Stimulated activated CD4-positive, alpha-beta T cell treated with anti-CD3 and anti-CD28 coated beads, TNF-alpha, amount 100 ng/mL, for 1 hour (primary cell): ENCODE measurements at places on chromosomes 13 and 19.

DNA sequence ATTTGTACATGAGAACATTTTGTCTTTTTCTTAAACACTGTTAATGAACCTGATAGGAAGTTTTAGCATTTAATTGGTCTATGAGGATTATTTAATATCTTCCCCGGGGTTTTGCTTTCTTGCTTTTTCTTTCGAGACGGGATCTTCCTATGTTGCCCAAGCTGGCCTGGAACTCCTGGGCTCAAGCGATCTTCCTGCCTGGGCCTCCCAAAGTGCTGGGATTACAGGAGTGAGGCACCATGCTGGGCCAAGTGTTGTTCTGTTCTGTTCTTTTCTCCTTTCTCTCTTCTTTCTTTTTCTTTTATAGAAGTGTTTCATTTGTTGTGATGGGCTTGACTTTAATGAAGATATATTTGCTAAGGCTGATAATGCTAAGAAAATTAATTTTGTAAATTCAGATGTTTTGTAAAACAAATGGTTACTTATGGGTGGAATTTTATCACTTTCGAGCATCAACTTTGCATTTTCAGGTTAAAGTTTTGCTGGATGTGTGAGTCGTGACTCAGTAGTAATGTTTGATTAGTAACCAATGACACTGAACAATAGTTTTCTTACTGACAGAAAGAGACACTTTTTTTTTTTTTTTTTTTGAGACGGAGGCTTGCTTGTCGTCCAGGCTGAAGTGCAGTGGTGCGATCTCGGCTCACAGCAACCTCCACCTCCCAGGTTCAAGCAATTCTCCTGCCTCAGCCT, 2.2 kb downstream of the PAN3 start:
- DNase-seq = no peak

GRCh38 chr19:10226376-10227025, 4.6 kb downstream of the S1PR2 start:
- no peak for DNase-seq

GRCh38 chr13:35965226-35965927, 165.8 kb downstream of the DCLK1 start:
- DNase-seq = no peak

DNA sequence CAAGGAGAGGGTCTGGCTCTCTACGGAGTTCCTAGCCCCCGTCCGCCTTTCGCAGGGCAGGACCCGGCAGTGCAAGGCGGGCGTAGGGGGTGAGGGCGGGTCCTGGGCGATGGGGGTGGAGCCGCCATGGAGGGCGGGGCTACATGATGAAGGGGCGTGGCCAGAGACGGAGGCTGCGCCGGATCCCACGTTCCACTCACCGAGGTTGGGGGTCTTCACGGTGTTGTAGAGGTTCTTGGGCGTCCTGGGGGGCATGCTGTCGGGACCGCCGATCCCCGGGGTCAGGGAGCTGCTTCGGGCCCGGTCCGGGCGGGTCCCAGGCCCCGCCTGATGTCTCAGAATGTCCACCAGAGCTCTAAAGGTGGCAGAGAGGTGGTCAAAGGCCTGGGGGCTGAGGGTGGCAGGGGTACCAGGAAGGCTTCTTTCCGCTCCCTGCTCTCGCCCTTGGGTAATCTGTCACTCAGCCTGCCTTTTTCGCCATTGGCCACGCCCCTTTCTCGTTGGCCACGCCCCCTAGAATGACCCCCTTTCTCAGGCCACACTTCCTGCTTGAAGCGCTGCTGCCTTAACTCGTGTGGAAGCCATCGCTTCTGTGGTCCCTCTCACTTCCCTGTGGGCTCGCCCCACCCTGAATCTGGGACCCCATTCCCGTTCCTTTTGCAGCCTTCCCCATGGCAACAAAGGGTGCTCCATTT, 2.5 kb downstream of the SHISA7 start:
- no peak for DNase-seq

GRCh38 chr19:6516018-6516658, 14.0 kb upstream of the TUBB4A start:
- DNase-seq = peak; percentile 23

- no peak for DNase-seq
Observed at GRCh38 chr13:79987761-79988160, 353.2 kb downstream of the SPRY2 start.

DNA sequence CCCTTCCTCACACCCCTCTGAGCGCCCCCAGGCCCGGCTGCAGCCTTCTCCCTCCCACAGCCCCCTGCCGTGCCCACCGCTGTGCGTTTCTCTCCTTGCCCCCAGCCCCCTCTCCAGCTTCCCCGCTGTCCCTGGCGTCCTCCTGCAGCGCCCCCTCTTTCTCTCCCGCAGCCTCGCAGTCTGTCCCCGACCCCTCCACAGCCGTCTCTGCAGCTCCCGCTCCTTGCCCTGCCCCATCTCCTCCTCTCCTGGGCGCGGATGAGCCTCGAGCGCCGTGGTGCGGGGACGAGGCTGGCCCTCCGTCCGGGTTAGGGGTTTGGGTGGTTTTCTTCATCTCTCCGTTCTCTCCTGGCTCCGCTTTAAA, 1.1 kb downstream of the KMT5C start:
- DNase-seq = no peak

DNA sequence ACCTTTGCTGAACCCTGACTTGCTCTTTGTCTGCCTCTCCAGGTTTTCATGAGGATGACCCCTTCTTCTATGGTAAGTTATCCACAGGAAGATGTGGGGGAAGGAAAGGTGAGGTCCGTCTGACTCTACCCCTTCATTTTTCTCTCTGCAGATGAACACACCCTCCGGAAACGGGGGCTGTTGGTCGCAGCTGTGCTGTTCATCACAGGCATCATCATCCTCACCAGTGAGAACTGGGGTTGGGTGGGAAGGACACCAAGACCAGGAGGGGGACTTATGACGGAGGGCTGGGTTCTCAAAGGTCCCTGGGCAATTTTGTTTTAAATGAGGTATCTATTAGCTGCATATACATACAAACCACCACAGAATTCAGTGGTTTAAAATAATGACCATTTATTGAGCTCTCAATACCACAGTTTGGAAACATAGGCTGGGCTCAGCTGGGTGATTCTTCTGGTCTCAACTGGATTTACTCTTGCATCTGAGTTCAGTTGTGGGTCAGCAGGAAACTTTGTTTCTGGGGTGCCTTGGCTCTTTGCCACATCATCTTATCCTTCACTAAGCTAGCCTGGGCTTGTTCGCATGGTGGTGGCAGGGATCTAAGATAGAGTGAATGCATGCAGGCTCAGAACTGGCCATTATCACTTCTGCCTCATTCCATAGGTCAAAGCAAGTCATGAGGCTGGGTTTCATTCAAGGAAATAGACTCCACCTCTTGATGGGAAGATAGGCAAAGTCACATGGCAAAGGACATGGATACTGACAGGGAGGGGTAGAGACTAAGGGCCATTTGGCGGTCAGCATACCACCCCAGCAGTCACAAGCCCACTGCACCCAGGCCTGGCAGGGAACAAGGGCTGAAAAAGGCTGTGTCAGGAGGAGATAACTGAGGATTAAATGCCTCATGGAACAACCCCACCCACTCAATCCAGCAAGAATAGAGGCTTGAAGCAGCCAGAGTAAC, 11.8 kb downstream of the FXYD5 start:
- DNase-seq = no peak

DNA sequence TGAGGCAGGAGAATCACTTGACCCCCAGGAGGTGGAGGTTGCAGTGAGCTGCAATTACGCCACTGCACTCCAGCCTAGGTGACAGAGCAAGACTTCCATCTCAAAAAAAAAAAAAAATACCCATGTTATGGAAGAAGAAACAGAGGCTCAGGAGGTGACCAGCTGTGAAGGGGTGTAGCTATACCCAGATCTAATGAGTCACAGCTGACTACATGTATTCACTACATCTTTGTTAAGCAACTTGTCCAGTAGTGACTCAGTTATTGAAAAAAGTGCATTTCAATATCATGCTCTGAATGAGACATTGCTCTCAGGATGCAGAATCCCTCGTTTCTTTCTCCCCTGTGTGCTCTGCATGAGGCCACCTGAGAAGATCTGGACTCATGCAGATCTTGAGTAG, 16.1 kb upstream of the SPART start:
- no peak for DNase-seq

DNA sequence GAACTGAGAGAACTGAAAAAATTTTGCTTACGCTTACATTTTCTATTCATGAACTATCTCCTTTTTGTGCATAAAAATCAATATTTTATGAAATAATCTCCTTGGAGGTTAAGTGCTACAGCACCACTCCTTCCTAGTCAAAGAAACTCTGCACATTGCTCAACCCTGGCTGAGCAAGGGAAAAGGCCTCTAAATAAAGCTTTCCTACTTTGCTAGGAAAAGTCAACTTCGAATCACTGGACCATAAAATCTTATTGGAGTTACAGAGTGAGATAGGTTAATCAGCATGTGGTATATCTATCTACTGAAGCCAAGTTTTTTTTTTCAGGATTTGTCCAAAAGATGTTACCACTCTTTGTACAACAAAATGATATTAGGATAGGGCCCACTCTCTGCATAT, 57.5 kb upstream of the HMGB1 start:
- DNase-seq = no peak

- no peak for DNase-seq
Observed at GRCh38 chr19:33464010-33464732, 57.4 kb downstream of the PEPD start.

- DNase-seq = peak; percentile 15
Observed at GRCh38 chr13:26062853-26063444, 11.1 kb upstream of the SHISA2 start.

GRCh38 chr19:3243819-3244700, 19.6 kb downstream of the CELF5 start:
- no peak for DNase-seq

- no peak for DNase-seq
Observed at GRCh38 chr13:102825921-102826706, 19.7 kb upstream of the ERCC5 start.

- no peak for DNase-seq
Observed at GRCh38 chr13:51645154-51645650, 60.9 kb downstream of the WDFY2 start.

DNA sequence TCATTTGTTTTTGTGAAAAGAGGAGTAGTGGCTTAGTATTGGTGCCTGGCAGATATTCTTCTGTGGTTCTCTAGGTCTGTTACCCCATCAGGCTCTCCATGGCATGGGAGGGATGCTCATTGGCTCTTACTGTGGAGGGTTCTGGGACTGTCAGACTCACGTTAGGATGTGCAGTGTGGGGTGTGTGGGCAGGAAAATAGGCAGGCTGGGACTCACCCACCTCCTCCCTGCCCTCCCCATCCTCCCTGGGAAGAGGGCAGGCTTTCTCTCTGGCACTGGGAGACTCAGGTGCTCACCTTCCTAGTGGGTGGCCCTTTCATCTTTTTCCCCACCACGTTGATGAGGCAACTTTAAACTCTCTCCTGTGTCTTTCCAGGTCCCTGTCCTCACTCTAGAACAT, 44.2 kb downstream of the ZNF536 start:
- no peak for DNase-seq

DNA sequence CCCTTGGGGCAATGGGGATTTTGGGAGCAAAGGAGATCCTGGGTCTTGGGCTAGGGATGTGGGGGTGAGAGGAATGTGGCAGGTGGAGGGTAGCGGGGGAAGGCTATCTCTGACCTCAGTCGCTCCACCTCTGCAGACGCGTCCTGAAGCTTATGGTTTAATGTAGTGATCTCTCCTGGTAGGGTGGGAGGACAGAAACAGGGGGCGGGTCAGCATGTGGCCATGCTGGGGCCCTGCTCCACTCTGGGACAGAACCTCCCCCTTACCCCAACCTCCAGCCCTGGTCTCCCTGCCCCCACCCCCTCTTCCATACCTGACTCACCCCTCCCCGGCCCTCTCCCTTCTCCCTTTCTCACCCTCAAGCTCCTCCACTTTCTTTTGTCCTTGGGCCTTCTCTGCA, 1.4 kb downstream of the BST2 start:
- DNase-seq = no peak

GRCh38 chr13:97758317-97758716, 195.2 kb upstream of the IPO5 start:
- DNase-seq = no peak

DNA sequence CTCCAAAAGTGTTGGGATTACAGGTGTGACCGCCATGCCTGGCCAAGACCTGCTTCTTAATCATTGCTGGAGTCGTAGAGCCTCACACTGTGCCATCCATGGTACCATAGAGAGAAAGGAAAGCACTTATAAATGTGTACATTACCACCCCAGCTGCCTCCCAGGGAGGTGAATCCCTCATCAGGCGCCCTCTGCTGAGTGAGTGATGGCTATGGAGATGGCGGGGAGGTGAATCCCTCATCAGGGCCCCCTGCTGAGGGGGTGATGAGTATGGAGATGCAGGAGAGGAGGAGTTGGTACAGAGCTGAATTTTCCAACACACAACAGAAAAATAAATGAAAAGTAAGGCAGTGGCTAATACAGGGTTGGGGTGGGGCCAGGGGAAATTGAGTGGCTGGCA, 263.4 kb downstream of the UQCRFS1 start:
- DNase-seq = no peak

DNA sequence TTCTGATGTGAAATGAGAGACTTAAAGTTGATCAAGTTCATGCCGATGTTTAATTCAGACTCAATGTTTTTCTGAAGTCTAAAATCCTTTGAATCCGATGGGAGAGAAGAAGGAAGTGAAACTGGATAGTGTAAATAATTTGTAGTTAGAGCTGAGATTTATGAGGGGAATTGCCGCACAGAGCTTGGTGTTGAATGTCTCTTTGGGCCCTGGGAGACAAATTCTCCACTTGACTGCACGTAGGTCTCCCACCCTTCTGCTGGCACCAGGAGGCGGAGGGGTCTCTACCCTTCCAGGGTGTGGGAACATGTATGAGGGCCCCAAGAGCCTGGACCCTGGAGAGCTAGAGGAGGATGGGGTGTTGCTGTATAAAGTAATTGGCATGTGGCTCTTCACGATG, 140.8 kb upstream of the SERP2 start:
- DNase-seq = no peak

- DNase-seq = no peak
Observed at GRCh38 chr19:29449371-29449770, 76.4 kb upstream of the VSTM2B start.

DNA sequence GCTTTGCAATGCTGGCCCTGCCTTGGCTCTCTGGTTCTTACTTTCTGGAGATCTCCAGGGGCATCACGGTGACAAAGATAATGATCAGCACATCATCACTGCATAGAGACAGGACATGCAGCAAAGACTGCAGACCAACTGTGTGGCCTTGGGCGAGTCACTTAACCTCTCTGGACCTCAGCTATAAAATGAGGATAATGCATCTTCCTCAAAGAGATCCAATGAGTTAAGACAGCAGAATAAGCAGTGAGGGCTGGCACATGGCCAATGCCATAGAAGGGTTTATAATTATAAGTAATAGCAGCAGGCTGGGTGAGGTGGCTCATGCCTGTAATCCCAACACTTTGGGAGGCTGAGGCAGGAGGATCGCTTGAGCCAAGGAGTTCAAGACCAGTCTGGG, 2.4 kb downstream of the MAG start:
- DNase-seq = no peak

GRCh38 chr19:47374876-47375693, 26.0 kb downstream of the DHX34 start:
- no peak for DNase-seq

- no peak for DNase-seq
Observed at GRCh38 chr19:17946965-17947784, 14.4 kb downstream of the CCDC124 start.
